ENCODE measurements at places on chromosomes 6 and 20. TPM values are rescaled to one million over a fixed set of nuclear protein-coding genes. Genes with fewer than 3 reads are reported as not detected.
A peak's percentile ranks its signal among the peaks of the same experiment; 100 is the strongest.

- peaks cover 68% of the 10 kb centered on the region for H3K4me1 ChIP-seq
- H3K27me3 ChIP-seq = no peaks in the 10 kb centered on the region
- no peak overlapping the region for H3K4me3 ChIP-seq
- H3K36me3 ChIP-seq = no peaks in the 10 kb centered on the region
- peak overlapping the region; percentile 30 for H3K27ac ChIP-seq
- DNase-seq = peak; percentile 55
These were observed 11.4 kb downstream of the SLC2A4RG start for GRCh38 chr20:63750807-63751470.

- no peak for DNase-seq
- no peaks in the 10 kb centered on the region for H3K36me3 ChIP-seq
- no peaks in the 10 kb centered on the region for H3K27me3 ChIP-seq
- H3K27ac ChIP-seq = no peak overlapping the region
These were observed 4.6 kb downstream of the CST7 start for GRCh38 chr20:24953621-24954133.

DNA sequence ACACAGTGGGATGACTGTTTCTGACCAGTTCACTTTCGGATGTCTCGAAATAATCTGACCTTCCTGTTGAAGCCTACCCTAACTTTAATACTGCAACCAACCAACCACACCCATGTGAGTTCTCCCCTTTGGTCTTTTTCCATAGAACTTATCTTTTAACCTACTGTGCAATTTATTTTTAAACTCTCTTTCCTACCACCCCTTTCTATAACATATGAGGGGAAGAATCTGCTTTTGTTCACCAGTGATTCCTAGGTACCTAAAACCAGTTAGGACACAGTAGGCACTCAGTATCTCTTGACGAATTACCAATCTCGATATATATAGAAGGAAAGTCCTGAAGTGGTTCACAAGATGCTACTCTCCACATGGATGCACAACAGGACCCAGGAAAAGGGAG is 7.0 kb downstream of the COX7A2 start:
- H3K27ac ChIP-seq = no peak overlapping the region
- H3K36me3 ChIP-seq = peaks cover 43% of the 10 kb centered on the region
- no peak overlapping the region for H3K4me3 ChIP-seq

DNA sequence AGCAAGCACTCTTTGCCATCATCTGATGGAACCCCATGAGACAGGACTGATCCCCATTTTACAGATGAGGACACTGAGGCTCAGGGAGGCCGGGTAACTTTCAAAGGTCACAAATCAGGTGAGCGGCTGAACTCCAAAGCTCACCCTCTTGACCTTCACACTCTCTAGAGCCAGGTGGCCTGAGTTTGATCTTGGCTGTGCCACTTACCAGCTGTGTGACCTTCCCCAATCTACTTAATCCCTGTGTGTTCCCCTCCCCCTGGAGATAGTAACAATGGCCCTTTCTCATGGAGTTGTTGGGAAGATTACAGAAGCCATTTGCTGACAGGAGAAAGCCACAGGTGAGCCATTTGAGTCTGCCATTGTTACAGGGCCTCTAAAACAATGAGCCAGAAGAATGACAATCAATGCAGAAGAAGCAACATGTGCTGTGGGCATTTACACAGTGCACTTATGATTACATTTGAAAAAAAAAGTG is 34.5 kb downstream of the BMP7 start:
- no peaks in the 10 kb centered on the region for H3K4me1 ChIP-seq
- no peak overlapping the region for H3K4me3 ChIP-seq
- H3K36me3 ChIP-seq = no peaks in the 10 kb centered on the region
- H3K27me3 ChIP-seq = peaks cover 5% of the 10 kb centered on the region
- DNase-seq = no peak

GRCh38 chr6:14929291-14929690 is 316.6 kb upstream of the JARID2 start:
- H3K36me3 ChIP-seq = no peaks in the 10 kb centered on the region
- no peak overlapping the region for H3K27ac ChIP-seq
- H3K27me3 ChIP-seq = no peaks in the 10 kb centered on the region
- peaks cover 20% of the 10 kb centered on the region for H3K4me1 ChIP-seq

DNA sequence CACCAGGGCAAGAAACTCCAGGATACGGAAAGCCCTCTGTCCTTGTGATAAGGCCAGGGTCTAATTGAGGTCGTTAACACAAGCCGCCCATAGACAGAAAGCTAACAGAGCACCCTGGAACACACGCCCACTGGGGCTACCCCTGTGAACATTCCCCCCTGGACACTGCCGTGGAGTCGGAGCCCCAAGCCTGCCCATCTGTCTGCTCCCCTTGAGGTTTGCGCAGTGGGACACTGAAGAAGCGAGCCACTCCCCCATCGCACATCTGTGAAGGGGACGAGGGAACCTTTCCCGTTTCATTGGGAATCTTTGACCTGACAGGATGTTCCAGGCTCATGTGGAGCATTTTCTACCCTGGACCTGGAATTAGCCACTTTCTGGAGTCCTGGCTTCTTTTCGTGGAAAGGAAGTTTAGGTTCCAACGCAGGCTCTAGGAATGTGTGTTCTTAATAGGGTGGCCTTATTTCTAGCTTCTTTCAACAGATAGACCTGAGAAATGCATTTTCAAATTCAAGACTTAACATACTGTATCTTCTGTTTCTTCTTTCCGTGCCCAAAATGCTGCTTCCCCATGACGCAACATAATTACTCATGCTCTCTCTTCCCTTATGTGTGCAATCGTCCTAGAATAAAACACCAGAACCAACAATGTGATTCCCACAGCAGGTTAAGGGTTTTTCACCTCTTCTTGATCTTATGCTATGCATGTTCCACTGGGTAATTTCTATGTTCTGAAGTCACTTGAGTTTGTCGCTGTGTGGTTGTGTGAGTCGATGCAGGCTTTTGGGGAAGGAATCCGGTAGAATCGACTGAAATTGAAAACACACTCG is 161.1 kb downstream of the ERMARD start:
- H3K27me3 ChIP-seq = peaks cover 22% of the 10 kb centered on the region
- H3K4me3 ChIP-seq = no peak overlapping the region
- no peak for DNase-seq
- no peaks in the 10 kb centered on the region for H3K36me3 ChIP-seq
- H3K27ac ChIP-seq = no peak overlapping the region
- 0 out of 2 replicates have a peak, but pooled peaks cover 6% of the 10 kb centered on the region for H3K4me1 ChIP-seq

DNA sequence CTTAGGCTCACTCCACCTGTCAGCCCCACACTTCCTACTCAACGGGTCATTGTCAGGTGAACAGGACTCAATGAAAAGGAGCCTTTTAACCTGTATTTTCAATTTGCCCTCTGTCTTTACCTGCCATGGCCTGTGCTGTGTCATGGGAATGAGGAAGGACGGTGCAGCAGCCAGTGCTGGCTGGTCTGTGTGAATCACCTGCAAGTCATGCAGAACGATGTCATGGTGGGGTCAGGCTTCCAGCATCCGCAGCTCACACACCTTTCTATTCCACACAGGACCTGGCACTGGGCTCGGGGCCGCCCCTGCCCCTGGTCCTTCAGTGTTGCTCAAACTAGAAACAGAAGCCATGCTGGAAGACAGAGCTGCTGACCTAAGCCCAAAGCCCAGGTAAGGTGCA is 188.7 kb upstream of the GMDS start:
- H3K36me3 ChIP-seq = no peaks in the 10 kb centered on the region
- peaks cover 40% of the 10 kb centered on the region for H3K27me3 ChIP-seq
- no peak overlapping the region for H3K27ac ChIP-seq
- no peaks in the 10 kb centered on the region for H3K4me1 ChIP-seq

- H3K4me3 ChIP-seq = no peak overlapping the region
- peak; percentile 35 for DNase-seq
- no peak overlapping the region for H3K27ac ChIP-seq
- H3K27me3 ChIP-seq = peaks cover 85% of the 10 kb centered on the region
- H3K36me3 ChIP-seq = no peaks in the 10 kb centered on the region
These were observed 118.4 kb downstream of the JPH2 start for GRCh38 chr20:44068316-44069201.

The RBBP8NL gene
- not detected for total RNA-seq

The SLC52A3 gene
- total RNA-seq = 0.69 TPM

The SPAG4 gene
- total RNA-seq = 9.6 TPM

The PSMB9 gene
- total RNA-seq = 3.2 TPM
